ENCODE measurements at places on chromosomes 2 and 18.

DNA sequence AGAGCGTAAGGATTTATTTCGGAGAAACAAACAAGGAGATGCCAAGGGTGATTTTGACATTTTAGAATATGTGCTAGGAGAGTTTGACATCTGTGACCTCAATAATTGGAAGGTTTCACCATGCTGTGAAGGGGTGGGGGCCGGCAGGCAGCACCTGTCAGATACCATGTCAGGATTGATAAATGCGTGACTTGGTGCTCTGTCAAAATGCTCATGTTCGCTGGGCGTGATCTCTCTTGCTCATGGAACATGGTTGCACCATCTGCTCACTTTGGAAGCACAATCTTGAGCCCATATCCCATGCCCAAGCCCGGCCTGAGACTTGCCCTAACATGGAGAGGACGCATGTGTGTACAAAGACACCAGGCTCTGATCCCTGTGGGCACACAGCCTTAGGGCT is 347.6 kb downstream of the RNF144A start:
- no peak for DNase-seq

- no peak for DNase-seq
Observed at GRCh38 chr18:75837316-75837715, 409.8 kb upstream of the SMIM21 start.

DNA sequence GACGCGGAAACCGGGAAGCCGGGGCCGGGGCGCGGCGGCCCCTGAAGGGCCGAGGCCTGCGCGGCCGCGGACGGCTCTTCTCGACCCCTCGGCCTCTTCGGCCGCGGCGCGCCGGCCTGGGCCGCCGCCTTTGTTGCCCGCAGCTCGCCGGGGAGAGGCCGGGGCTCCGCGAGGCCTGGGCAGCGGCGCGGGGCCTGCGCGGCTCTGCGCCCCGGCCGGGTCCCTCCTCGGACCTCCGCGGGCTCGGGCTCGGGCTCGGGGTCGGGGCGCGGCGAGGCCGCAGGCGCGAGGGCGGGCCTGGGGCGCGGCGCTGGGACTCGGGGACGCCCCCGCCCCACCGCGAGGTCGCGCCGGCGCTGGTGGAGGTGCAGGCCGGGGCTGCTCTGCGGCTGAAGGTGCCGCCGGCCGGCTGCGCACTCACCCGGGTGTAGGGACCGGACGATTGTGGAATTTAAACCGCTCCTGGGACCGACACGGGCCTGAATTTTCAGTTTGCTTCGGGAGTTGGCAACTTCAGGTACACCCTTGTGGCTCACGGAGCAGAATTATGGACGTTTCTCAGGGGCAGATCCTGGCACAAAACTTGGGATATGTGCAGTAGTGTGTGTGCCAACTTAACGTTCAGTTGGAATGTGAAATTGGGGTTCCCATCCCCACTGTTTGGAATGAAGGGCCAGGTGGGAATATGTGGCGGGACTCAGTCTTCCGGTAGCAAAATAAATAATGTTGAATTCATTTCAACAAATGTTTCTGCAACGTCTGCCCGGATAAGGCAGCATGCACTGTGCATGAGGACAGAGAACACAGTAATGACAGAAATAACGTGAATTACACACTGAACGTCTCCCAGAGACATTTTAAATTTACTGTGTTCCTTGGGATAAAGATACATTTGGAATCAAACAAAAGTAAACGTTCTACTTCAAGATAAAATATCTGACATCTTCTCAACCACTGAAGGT is 787 bp downstream of the SOCS6 start:
- peak; percentile 50 for DNase-seq

DNA sequence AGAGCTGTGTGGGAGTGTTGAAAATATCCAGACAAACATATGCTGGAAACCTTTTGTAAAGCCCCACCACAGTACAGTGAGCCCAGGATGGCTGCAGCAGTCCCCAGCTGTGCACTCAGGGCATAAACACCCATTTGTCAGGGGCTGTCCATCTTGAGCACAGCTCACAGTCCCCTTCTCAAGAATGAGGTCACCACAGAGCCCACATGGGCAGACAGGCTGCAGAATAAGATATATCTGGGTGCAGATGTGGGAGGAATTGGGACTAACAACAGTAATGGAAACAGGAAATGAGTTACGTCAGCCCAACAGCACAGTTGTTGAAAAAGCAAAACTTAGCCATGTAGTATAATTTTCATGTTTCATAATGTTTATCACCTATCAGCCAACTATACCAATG is 219.6 kb downstream of the ETAA1 start:
- peak; percentile 87 for DNase-seq

GRCh38 chr2:217681791-217682190 is 321.0 kb downstream of the TNS1 start:
- DNase-seq = no peak

GRCh38 chr2:234422273-234422732 is 74.6 kb downstream of the ARL4C start:
- DNase-seq = peak; percentile 94

DNA sequence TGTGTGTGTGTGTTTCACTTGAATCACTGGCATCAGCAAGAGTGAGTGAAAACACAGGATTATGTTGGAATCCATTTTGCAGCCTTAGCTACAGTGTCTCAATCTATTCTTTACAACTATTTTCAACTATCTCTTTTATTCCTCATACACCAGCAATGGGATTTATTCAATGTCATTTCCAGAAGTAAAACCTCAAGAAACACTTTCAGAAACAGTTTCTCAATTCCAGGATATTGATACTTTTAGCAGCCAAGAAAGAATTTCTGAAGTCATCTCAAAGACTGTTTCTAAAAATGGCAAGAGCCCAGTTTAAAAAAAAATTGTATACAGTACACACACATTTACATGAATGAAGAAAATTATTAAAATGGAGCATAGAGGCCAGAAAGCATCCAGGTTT is 171.6 kb downstream of the FIGN start:
- no peak for DNase-seq

GRCh38 chr2:189328848-189329245 is 112.4 kb upstream of the WDR75 start:
- DNase-seq = peak; percentile 76

GRCh38 chr18:21449367-21450290 is 150.9 kb downstream of the ESCO1 start:
- no peak for DNase-seq

- peak; percentile 82 for DNase-seq
Observed at GRCh38 chr2:1632002-1632348, 112.3 kb downstream of the PXDN start.

DNA sequence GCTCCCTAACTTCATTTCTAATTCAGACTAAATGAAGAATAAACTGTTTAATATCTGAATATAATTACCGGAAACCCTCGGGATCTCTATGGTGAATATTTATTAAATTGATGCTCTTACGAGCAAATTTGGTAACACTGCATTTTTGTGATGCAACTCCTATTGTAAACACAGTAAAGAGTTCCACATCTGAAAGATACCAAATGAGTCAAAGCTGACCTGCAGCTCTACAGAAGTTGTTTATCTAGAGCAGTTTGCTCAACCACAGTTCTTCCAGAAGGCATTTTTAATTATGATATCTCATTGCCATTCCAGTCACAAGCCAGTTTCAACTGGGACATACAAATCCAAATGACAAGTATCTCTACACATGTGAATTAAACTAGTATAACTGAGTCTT is 129.7 kb downstream of the PKP4 start:
- peak; percentile 97 for DNase-seq

GRCh38 chr2:67459761-67460160 is 62.6 kb downstream of the ETAA1 start:
- DNase-seq = no peak

- no peak for DNase-seq
Observed at GRCh38 chr2:22521620-22522019, 863.4 kb upstream of the KLHL29 start.

DNA sequence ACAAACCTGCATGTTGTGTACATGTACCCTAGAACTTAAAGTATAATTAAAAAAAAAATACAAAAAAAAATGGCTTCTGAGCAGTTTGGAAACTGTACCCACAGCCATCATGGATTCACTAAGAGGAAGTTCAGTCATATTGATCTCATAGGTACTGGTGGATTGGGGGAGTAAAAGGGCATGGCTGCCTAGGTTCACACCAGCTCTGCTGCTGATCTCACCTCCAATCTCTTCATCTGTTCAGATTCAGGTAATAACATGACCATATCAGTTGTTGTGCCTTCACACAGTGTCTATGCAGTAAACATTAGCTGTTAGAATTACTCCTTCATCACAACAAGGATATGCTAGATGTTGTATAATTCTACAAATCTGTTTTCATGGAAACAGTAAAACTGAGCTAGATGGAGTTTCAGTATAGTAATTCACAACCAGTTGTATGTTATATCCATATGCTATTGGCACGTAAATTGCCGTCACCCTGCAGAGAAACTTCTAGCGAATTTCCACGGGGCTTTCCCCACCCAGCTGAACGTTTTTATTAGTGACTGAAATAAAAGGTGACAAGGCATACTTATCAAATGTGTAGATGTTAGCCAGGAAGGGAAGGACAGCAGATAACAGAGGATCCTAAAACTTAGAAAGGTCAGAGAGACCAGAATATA is 59.3 kb upstream of the ITM2C start:
- no peak for DNase-seq

GRCh38 chr2:71665168-71666093 is 212.1 kb downstream of the DYSF start:
- DNase-seq = no peak

DNA sequence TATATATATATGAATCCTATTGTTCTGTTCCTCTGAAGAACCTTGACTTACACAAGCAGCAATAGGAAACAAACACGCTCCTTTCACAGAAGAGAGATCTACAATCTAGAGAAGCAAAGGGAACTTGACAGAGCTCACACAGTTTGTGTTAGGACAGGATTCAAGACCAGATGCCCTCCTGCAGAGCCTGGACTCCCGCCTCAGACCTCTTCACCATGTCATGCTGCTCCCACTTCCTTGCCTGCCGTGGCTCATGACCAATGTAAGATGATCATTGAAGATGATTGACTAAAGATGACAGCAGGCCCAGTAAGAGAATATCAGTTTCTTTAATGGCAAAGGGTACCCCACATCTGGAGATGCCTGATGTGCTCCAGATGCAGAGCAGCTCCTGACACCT is 111.2 kb upstream of the AGAP1 start:
- no peak for DNase-seq

DNA sequence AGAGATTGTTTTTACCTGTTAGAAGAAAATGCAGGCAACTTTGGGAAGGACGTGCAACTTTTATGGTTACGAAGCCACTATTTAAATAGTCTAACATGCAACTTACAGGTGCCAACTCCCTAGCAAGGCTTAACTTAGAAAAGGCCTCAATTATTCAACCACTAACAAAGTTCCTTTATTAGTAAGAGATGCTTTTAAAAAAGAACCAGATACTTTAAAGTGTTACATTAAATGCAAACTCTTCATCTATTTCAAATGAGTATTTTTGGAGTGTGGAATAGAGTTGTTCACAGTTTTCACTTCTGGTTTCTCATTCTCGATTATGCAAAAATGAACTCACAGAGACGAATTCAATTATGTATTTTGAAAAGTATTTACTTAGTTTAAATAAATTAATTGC is 51.7 kb downstream of the PELI1 start:
- no peak for DNase-seq

DNA sequence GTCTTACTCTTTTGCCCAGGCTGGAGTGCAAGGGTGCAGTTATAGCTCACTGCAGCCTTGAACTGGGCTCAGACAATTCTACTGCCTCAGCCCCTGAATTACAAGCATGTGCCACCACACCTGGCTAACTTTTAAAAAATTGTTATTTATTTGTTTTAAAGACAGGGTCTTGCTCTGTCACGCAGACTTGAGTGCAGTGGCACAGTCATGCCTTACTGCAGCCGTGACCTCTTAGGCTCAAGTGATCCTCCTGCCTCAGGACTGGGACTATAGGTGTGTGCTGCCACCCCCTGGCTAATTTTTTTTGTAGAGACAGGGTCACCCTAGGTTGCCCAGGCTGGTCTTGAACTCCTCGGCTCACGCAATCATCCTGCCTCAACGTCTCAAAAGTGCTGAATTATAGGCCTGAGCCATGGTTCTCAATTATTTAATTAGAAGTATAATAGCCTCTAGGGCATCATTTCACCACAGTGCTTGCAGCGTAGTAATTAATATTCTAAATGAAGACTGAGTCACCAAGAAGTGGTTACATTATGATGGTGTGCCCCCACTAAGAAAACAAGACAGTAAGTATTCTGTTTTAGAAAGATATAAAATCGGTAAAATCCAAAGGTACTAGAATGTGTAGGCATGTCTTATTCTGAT is 69.6 kb downstream of the EML4 start:
- no peak for DNase-seq

- DNase-seq = no peak
Observed at GRCh38 chr2:193409951-193410350, 1215.2 kb upstream of the TMEFF2 start.

- DNase-seq = no peak
Observed at GRCh38 chr2:169771612-169772011, 27.1 kb upstream of the SSB start.

DNA sequence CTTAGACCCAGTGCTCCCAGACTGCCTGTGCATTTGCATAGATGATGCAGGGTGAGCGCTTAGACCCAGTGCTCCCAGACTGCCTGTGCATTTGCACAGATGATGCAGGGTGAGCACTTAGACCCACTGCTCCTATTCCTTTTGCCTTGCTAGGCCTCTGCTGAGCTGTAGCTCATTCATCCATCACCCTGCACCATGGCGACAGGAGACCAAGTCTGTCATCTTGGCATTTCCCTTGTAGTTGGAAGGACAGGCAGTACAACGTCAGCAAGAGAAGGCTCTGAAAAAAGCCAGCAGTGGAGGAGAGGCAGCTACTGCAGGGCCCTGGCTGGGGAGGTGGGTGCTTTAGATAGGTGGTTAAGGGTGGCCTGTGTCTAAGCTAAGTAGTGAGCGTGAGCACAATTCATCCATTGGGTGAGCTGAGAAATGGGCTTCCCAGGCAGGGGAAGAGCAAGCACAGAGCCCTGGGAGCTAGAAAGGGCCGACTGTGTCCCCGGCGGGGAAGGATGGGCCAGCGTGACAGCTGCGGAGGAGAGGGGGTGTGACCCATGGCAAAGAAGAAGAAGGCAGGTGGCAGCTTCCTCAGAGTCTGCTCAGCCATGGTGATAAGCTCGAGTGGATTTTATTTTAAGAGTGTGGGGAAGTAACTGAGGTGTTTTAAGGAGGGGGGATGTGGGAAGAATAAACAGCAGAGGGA is 108.8 kb downstream of the LPIN1 start:
- DNase-seq = no peak

- DNase-seq = no peak
Observed at GRCh38 chr2:150710041-150710440, 222.6 kb upstream of the RND3 start.

GRCh38 chr2:67240507-67240906 is 156.6 kb upstream of the ETAA1 start:
- peak; percentile 53 for DNase-seq
